GM23338 (cell line): ENCODE measurements at places on chromosomes 7 and 10.
A peak's percentile ranks its signal among the peaks of the same experiment; 100 is the strongest.

DNA sequence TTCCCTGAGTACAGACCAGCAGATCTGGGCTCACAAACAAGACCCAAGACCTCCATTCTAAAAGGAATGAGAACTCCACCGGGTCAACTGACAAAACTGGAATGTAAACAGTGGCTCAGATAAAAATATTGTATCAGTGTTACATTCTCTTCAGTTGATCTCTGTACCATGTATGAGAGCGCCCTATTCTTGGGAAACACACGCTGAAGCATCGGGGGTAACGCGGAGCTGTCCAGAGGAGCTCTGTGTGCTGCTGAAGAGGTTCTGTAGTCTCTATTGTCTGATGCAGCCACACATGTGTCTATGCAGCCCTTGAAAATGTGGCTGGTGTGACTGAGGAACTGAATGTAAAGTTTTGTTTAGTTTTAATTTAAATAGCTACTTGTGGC, 39.7 kb downstream of the HIPK2 start:
- no peak for DNase-seq

DNA sequence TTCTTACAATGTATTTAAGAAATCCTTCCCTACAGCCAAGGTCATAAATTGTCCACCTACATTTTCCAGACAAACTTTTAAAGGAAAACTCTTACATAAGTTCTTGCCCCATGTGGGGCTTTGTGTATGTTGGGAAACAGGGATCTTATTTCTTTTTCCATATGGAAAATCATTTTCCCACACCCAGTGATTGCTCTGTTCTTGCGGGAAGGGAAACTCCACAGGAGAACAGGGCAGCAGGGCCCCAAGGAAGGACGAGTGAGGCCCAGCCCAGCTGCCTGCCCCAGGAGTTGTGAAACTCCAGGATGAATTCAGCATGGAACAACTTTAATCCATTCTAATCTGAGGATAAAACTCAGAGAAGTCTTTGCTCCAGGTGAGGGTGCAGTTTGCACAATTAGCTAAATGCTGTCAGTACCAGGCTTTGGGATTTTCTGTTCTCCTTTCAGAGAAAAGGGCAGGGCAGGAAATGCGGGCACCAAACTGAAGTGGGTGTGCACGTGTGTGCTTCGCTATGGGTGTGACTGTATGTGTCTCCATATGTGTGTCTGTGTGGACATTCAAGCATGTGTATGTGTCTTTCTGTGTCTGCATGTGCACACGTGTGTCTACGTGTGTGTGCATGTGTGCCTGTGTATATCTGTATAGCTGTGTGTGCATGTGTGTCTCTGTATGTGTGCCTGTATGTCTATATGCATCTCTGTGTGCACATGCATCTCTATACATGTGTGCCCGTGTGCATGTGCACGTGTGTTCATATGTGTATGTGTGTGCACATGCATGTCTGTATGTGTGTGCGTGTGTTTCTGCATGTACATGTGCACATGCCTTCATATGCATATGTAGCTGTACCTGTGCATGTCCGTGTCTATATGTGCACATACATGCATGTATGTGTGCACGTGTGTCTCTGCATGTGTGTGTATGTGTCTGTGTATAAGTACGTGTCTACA, 102.0 kb upstream of the FAM20C start:
- DNase-seq = no peak

GRCh38 chr10:71694039-71694501, 25.5 kb downstream of the C10orf105 start:
- no peak for DNase-seq

- no peak for DNase-seq
These were observed 94.7 kb upstream of the EFCAB10 start for GRCh38 chr7:105675934-105676371.

GRCh38 chr10:119281581-119282071, 74.3 kb downstream of the GRK5 start:
- DNase-seq = no peak

DNA sequence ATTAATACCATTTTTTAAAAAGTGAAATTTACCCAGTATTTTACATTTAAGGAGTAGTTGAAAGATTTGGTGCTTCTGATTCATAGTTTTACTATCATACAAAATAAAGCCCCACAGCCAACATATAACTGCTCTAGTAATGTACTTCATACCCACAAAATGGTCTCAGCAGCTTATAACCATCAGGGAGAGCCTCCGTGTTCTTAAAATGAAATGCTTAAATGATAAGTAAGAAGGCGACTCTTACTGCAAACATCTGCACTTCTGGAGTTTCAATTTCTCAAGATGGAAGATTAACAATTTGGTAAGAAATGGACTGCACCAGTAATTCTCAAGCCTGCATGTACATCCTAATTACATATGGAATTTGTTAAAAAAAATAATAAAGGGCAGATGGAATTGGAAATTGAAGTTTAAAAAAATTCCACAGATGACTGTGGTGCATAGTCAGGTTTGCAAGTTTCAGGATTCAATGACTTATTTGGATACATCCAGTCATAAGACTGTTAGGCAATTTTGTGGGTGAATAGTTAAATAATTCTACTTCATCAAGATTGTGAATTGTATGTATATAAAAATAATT, 461.0 kb downstream of the KIF20B start:
- no peak for DNase-seq

DNA sequence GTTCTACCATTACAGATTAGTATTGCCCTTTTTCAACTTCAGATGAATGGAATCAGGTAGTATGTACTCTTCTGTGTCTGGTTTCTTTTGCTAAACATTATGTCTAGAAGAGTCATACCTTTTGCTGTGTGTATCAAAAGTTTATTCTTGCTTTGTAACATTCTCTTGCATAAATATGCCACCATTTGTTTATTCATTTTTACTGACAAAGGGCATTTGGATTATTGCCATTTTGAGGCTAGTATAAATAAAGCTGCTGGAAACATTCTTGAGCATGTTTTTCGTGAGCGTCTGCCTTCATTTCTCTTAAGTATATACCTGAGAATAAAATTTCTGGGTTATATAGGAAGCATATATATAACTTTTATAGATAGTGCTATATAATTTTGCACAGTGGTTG, 121.7 kb upstream of the CSTF2T start:
- DNase-seq = no peak

DNA sequence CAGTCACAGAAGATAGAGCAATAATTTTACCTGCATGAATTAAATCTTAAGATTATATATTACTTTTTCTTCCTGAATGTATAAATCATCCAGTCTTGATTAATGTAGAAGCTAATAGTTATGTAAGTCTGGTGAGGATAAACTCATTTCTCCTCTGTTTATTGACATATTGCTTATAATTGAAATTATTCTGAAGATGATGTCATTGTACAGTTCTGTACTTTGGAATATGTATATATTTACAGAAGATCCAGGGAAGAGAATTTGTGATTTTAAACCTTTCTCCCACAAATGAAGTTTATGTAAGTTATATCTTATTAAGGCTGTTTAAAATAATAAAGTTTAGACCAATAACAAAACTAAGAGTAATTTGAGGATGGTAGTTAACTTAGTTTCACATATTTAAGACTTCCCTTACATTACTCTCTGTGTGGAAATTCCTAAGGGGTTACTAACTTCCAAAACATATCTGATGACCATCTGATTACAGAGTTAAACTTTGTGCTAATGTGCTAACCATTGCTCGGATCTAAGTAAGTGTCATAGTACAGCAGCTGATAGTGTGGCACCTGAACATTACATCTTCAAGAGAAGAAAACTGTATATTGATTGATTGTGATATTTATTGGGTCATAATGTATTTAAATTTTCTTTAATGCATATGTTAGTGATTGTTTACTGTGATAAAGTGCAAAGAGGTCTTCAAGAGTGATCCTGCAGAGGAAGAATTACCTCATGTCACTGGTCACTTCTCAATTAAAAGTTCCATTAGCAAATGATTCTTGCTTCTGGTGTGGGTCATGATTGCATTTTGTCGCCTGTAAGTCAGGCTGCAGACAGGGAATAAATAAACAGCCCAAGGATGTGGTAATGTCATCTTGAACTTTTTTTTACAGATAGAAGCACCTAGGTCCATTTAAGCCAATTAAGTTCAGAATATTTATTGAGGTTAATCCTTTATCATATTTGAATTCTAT, 96.9 kb downstream of the UBE3C start:
- no peak for DNase-seq

GRCh38 chr7:156494960-156495359, 145.6 kb upstream of the RNF32 start:
- no peak for DNase-seq

DNA sequence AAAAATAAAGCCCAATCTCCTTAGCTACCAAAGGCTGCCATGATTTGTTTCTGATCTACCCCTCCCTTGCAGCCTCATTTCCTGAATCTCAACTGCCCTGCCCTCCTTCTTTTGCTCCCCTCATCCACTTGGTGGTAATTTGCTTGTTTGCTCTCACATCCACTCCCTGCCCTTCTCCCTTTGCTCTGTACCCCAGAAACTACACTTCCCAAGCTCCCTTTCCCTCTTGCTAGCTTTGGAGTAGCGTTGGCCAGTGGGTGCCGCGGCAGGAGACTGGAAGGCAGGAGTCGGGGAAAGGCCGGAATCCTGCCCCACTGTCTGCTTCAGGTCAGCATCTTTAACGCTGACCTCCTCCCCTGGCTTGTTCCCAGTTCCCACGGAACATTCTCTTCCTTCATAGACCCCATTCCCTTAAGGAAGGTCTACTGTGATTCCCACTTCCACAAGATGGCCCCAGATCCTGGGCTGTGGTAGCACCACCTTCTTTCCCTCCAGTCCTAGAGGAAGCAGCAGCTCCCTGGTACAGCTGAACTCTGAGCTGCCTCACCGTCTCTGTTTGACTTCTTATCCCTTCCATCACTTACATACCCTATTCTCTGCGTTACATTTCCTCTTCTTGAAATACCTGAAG, 79.1 kb downstream of the PIK3CG start:
- peak; percentile 39 for DNase-seq

- peak; percentile 68 for DNase-seq
These were observed 48.4 kb downstream of the PRR15 start for GRCh38 chr7:29611941-29612544.

DNA sequence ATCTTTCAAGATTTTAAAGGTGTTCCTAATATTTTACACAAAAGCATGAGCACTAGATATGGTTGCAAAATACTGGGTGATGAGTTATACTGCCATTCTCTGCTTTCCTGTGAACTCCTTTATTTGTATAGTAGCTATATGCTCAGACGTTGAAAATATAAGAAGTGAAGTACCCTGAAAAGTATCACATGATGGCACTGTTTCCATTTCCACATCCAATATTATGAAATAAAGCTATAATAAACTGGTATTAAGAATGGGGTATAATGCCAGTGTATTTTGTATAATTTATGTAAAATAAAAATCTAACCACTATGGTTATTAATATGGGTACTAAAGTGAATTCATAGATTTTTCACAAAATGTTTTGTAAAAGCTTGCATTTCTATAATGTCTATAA, 79.6 kb upstream of the FOXP2 start:
- DNase-seq = no peak

DNA sequence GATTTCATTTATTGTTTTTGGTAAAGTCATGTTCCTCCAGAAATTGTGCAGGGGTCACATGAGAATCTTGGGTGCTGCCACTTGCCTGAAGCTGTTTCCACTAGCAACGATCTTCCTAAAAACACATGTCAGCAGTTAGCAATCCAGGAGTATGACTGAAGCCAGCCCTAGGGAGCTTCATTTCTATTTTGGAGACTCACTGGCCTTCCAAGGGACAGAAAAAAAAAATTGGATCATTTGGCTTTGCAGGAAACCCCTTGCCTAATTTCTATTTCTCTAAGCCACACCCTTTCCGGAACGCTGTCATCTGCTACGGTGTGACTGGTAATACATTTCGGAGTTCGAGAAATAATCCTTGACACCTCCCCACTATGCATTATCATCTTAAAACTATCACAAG, 204.7 kb downstream of the TAX1BP1 start:
- no peak for DNase-seq

DNA sequence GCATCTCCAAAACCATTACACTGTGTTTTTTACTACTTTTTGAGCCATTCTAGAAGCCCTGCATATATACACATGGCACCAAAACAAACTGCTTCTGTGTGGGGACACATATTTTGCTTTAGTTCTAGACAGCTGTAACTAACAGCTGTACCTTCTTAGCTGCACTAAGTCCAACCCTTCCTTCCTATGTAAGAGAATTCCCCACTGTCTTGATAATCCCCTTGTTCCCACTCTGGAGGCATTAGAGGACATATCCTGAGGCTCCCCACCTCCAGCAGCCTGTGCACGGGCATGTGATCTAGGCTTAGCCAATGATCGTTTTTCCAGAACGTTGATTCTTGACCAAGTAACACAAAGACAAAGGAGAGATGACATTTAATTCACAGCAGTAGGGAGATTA, 13.3 kb upstream of the CDK13 start:
- no peak for DNase-seq

- no peak for DNase-seq
These were observed 4.7 kb downstream of the ACBD7 start for GRCh38 chr10:15083674-15084501.
